ENCODE measurements at places on chromosomes 6 and 20.
A peak's percentile ranks its signal among the peaks of the same experiment; 100 is the strongest.

DNA sequence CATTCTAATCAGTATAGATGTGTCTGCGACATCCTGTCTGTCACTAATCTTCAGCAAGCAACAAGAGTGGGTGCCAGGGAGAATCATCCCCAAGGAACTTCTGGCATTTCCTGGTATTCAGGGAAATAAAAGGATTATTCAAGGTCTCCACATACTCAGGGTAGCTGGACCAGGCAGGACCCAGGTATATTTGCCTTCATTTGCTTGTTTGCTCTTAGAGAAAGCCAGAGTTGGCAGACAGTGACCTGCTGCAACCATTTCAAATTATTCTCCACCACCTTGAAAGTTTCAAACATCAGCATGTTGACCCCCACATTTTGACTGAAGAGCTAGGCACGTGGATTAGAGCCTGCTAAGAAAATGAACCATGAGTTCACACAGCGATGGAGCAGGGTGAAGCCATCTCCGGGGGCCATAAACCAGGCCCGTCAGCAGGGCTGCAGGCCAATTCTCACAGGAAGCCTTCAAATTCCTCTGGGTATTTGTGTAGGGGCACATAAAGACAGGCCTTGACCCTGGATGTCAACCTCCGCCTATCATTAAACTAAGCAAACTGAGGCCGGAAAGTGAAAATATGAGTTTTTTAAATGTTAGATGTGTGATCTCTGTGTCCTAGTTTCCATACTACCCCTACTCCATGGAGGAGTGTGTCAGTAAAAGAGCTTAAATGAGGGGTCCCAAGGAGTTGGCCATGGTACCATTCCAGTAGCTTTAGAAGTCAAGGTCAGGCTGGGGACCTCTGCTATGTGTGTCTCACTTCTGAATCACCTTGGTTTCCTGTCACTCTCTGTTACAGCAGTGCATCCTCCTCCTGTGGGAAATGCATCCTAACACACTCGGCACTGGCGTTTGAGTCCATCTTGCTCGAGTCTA lies 32.9 kb downstream of the TRAM2 start:
- H3K27ac ChIP-seq, result no peak overlapping the region
- H3K4me3 ChIP-seq, result no peak overlapping the region
- ATAC-seq, result no peak
- no peaks in the 10 kb centered on the region for H3K27me3 ChIP-seq

- ATAC-seq, result no peak
- no peak overlapping the region for H3K4me3 ChIP-seq
- no peak overlapping the region for H3K27ac ChIP-seq
- no peaks in the 10 kb centered on the region for H3K36me3 ChIP-seq
- no peaks in the 10 kb centered on the region for H3K27me3 ChIP-seq
Measured at GRCh38 chr6:143198312-143198711, 137.6 kb downstream of the AIG1 start.

- no peak overlapping the region for H3K4me3 ChIP-seq
- no peaks in the 10 kb centered on the region for H3K27me3 ChIP-seq
- no peaks in the 10 kb centered on the region for H3K4me1 ChIP-seq
- no peak overlapping the region for H3K27ac ChIP-seq
- no peaks in the 10 kb centered on the region for H3K36me3 ChIP-seq
Measured at GRCh38 chr6:96304997-96305396, 216.6 kb upstream of the UFL1 start.

- H3K4me1 ChIP-seq, result no peaks in the 10 kb centered on the region
- no peaks in the 10 kb centered on the region for H3K36me3 ChIP-seq
- ATAC-seq, result no peak
- no peak overlapping the region for H3K27ac ChIP-seq
Measured at GRCh38 chr6:170480050-170480692, 72.9 kb downstream of the PSMB1 start.

- no peaks in the 10 kb centered on the region for H3K4me1 ChIP-seq
- no peak overlapping the region for H3K27ac ChIP-seq
- peaks cover 34% of the 10 kb centered on the region for H3K27me3 ChIP-seq
- H3K36me3 ChIP-seq, result no peaks in the 10 kb centered on the region
Measured at GRCh38 chr20:58783511-58784011, 67.1 kb downstream of the GNAS-AS1 start.

DNA sequence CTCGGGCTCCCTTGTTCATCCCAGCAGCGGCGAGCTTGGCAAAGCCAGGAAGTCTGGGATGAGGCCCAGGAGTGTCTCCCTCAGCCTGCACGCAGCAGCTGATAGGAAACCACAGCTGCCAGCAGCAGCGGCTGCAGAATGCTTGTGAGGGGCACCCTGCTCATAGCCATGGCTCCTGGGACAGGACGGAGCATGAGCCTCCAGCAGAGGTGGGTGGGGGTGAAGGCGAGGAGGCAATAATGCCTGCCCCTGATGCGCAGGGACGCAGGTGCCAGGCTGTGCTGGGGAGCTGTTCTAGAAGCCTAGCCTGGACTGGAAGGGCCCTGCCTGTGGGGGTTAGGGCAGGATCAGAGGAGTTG lies 157.9 kb downstream of the CD83 start:
- H3K36me3 ChIP-seq, result no peaks in the 10 kb centered on the region
- peak overlapping the region; percentile 71 for H3K4me3 ChIP-seq
- H3K27me3 ChIP-seq, result no peaks in the 10 kb centered on the region
- H3K4me1 ChIP-seq, result peaks cover 34% of the 10 kb centered on the region
- peak overlapping the region; percentile 74 for H3K27ac ChIP-seq

DNA sequence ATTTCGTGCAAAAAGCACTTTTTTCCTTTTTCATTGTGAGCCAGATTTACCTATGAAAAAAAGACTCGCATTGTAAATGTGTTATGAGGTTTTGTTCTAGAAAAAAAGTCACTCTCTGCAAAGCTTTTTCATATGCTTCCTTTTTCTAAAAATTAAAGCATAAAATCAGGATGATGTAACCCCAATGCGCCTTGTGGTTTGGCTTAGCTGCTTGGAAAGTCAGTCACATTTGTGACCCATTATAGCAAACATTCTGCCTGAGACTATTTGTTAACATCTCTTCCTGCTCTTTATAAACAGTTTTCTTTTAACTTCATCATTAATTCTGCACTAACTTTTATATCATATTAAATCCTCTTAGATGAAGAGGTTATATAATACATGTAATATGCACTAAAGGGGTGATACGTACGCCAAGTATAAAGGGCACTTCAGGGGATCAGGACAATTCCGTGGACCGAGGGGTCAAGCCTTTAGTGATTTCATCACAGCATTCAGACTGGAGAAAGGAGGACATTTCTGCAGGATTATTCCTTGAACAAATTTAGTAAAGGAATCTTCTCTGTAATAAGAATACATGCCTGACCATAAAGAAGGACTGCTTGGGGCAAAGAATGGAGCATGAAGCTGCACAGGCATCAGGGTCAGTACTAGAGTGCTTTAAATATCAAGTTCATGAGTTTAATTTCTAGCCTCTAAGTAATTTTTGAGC lies 48.1 kb upstream of the SMLR1 start:
- no peak overlapping the region for H3K27ac ChIP-seq
- no peaks in the 10 kb centered on the region for H3K36me3 ChIP-seq
- H3K27me3 ChIP-seq, result no peaks in the 10 kb centered on the region

- H3K4me3 ChIP-seq, result no peak overlapping the region
- H3K27me3 ChIP-seq, result peaks cover 7% of the 10 kb centered on the region
- H3K4me1 ChIP-seq, result no peaks in the 10 kb centered on the region
- no peak for ATAC-seq
Measured at GRCh38 chr6:28167926-28168325, 26.2 kb downstream of the ZKSCAN8 start.

DNA sequence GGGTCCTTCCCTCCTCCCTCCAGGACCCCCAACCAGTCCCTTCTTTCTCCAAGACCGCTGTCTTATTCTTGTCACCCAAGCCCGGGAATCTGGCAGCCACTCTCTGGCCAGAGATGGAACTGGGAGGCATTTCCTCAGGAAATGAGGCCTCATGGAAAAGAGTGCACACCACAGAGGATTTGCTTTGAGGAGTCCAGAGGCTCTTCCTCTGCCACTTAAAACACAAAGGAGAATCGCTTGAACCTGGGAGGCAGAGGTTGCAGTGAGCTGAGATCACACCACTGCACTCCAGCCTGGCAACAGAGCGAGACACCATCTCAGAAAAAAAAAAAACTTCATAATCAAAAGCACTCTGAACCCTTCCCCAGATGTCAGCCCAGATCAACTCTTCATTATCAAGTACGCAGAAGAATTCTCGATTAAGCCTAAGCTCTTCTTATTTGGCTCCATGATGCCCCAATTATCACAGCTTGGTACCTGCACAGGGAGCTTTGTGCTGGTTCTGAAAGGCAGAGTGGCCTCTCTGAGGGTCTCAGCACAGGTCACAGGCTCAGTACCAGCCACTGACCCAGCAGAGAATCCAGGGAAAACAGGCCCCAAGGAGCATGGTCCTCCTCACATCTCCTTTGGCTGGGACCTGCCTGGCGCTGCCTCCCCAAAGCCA lies 82.9 kb upstream of the MAFB start:
- no peak overlapping the region for H3K27ac ChIP-seq
- no peaks in the 10 kb centered on the region for H3K36me3 ChIP-seq
- H3K27me3 ChIP-seq, result peaks cover 3% of the 10 kb centered on the region
- H3K4me1 ChIP-seq, result no peaks in the 10 kb centered on the region

- no peaks in the 10 kb centered on the region for H3K27me3 ChIP-seq
- peak; percentile 44 for ATAC-seq
- peak overlapping the region; percentile 89 for H3K4me3 ChIP-seq
- H3K36me3 ChIP-seq, result peaks cover 19% of the 10 kb centered on the region
Measured at GRCh38 chr6:52672412-52673025, 1.6 kb downstream of the TMEM14A start.

DNA sequence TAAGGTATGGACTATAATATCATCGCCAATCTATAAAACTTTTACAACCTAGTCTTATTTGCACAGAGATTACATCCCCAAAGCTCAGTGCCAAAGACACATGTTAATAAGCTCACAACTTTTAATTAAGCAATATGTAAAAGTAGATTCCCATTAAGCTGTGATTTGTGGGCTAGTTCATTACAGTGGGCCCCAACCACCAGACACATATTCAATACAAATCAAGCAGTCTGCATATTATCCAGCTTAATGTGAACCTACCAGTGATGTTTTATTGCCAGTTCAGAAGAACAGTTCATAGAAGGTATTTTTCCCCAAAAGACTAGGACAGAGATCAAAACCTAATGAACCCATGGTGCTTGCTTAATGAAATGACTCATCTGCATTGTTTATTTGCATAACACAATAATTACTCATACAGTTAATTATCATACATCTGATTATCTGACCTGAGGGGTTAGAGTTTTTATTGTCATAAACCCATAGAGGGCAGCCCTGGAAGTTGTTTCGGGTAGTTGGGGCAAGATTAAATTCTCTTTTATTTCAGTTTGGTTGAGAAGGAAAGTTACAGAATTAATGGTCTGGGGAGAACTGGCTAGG lies 831.0 kb downstream of the TFAP2A start:
- no peak overlapping the region for H3K4me3 ChIP-seq
- no peaks in the 10 kb centered on the region for H3K36me3 ChIP-seq
- no peak for ATAC-seq
- H3K27ac ChIP-seq, result no peak overlapping the region

- no peaks in the 10 kb centered on the region for H3K36me3 ChIP-seq
- no peak overlapping the region for H3K27ac ChIP-seq
- ATAC-seq, result no peak
Measured at GRCh38 chr6:105067329-105067728, 110.4 kb downstream of the LIN28B start.

DNA sequence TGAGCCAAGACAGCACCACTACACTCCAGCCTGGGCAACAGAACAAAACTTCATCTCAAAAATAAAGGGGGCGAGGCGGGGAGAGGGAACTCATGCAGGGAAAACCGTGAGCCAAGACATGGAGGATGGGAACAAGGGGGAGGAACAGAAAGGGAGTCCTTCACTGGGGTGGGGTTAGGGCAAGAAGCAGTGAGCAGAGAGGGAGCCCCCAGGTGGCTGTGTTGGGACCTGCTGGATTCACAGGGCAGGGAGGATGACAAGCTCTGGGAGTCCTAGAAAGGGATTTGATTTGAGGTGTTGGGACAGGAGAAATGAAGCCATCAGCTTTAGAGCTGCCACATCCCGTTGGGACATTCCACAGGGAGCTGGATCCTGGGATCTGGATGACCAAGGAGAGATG lies 90.6 kb upstream of the TOP1 start:
- H3K36me3 ChIP-seq, result no peaks in the 10 kb centered on the region
- H3K27me3 ChIP-seq, result peaks cover 12% of the 10 kb centered on the region
- H3K4me3 ChIP-seq, result no peak overlapping the region
- peaks cover 8% of the 10 kb centered on the region for H3K4me1 ChIP-seq

DNA sequence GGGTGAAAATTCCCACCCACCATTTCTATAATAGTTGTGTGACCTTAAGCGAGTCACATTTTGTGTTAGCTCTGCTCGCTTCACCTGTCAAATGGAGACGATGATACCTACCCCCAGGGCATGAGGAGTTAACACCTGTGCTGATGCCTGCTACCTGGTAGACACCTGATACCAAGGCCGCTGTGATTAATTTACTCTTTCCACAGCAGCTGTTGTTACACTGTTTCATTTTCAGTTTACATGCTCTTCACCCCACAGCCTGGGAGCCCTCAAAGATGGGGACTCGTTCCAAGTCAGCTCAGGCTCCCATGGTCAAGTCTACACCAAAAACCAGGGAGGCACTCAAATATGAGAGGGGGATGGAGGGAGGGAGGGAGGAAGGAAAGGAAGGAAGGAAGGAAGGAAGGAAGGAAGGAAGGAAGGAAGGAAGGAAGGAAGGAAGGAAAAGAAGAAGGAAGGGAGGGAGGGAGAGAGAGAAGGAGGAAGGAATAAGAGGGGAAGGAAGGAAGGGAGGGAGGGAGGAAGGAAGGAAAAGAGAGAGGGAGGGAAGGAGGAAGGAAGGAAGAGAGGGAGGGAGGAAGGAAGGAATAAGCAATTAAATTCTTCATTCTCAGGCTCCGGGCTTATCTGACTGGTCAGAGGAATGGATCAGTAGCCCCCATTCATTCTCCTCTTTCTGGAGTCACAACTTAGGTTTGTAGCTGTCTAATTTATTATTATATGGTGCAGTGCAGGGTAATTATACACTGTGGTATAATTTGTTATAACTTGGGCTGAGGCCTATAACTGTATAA lies 40.9 kb downstream of the PDYN start:
- H3K27ac ChIP-seq, result no peak overlapping the region
- H3K4me1 ChIP-seq, result no peaks in the 10 kb centered on the region
- ATAC-seq, result no peak
- H3K4me3 ChIP-seq, result no peak overlapping the region
- peaks cover 21% of the 10 kb centered on the region for H3K27me3 ChIP-seq
- H3K36me3 ChIP-seq, result no peaks in the 10 kb centered on the region

GRCh38 chr20:1941226-1941625 lies 46.0 kb downstream of the SIRPA start:
- no peaks in the 10 kb centered on the region for H3K4me1 ChIP-seq
- ATAC-seq, result no peak
- H3K36me3 ChIP-seq, result no peaks in the 10 kb centered on the region
- no peak overlapping the region for H3K27ac ChIP-seq
- peaks cover 34% of the 10 kb centered on the region for H3K27me3 ChIP-seq

- peaks cover 16% of the 10 kb centered on the region for H3K4me1 ChIP-seq
- peaks cover 6% of the 10 kb centered on the region for H3K36me3 ChIP-seq
- peak; percentile 52 for ATAC-seq
- H3K27ac ChIP-seq, result peak overlapping the region; percentile 99
- H3K4me3 ChIP-seq, result peak overlapping the region; percentile 100
- H3K27me3 ChIP-seq, result no peaks in the 10 kb centered on the region
Measured at GRCh38 chr6:47478233-47479139, 897 bp downstream of the CD2AP start.
